ENCODE measurements at places on chromosomes 4 and X. TPM values are rescaled to one million over a fixed set of nuclear protein-coding genes. Genes with fewer than 3 reads are reported as not detected.

DNA sequence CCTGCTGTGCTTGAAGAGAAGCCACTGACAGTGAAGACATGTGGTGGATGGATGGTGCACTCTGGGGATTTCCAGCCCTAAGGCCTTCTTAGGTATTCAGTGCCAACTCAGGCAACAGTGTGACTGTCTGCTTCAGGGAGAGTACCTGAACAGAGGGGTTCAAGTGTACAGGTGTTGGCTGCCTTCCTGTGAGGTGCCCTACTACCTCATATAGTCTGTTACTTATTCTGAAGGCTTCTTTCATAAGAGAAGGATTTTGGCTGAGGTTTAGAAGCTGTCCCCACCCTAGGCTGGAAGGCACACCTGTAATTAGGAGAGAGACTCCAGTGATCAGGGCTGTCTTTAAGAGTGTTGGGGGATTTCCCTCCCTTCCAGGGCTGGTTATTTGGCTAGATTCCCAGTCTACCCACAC, 1.8 kb downstream of the FTHL17 start:
- DNase-seq: no peak

The SLC4A4 gene
- 0.33 TPM for total RNA-seq

- DNase-seq: peak; percentile 55
Measured at GRCh38 chr4:23614284-23614892, 275.5 kb downstream of the PPARGC1A start.

GRCh38 chr4:178240891-178241290, 798.7 kb upstream of the AGA start:
- DNase-seq: no peak

DNA sequence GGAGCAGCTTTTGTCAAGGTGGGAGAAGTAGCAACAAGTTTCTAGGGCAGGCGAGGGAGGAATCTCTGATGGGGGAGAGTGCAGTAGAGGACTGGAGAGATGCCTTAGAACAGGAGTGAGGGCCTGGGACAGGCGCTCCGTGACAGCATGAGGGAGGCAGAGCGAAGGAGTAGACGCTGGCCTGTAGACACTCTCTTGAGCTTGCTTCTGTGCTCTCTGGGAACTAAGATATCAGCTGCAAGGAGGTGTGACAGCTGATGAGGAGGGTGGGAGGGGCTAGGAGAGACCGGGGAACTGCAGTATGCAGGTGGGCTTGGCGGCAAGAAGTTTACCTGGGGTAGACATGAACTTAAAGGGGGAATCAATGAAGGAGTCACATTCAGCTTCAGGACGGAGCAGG, 35.7 kb downstream of the MECP2 start:
- no peak for DNase-seq

The IL13RA1 gene
- total RNA-seq: 29.3 TPM

The TLR3 gene
- total RNA-seq: 0.84 TPM

The NLGN4X gene
- total RNA-seq: not detected

The ASB12 gene
- not detected for total RNA-seq

DNA sequence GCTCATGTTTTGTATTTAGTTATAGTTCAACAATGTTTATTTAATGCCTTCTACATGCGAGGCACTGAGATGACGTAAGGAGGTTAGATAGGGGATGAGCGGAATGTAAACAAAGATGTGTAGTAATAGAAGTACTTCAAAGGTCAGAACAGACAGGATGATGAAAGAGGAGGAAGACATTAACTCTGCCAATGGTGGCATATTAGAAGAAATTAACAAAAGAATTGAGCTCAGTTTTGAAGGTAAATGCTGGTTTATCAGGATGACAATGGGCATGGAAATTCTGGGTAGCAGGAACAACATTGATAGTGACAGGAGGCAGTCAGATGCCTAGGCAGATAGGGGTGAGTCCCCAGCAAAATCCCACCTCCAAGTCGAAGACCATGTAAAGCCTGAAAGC, 62.3 kb upstream of the PGRMC2 start:
- DNase-seq: no peak

DNA sequence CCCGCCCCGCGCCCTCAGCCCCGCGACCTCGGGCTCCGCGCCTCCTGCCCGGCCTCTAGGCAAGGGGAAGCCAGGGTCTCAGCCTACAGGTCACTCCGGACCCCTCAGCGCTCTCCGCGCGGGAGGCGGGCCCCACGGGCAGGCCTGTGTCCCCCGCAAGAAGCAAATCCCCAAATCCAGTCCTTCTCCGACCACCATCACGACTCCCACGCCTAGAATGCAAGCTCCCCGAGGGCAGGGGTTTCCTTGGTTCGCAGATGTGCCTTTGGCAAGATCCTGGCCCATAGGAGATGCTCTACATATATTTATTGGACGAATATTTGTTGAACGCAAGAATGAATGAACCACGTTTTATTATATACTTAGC, 260 bp upstream of the CCDC149 start:
- DNase-seq: no peak

GRCh38 chrX:117957128-117957527, 159.5 kb downstream of the KLHL13 start:
- DNase-seq: peak; percentile 2

The PRDX4 gene
- total RNA-seq: 113 TPM

- no peak for DNase-seq
Measured at GRCh38 chrX:101080326-101081124, 1.8 kb downstream of the TMEM35A start.

- DNase-seq: peak; percentile 25
Measured at GRCh38 chr4:81786063-81786763, 314.5 kb upstream of the RASGEF1B start.

DNA sequence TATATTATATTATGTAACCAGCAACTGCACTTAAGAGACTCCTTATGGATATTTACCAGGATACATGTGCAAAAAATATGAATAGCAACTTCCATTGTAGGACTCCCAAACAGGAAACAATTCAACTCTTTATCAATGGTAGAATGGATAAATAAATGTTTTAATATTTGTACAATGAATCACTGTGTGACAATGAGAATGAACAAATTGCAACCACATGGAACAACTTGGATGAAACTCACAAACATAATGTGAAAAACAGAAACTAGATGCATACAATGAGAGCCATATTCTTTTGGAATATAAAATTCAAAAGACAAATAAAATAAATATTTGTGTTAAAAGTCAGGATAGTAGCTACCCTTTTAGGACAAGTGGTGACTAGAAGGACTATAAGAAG, 1015.7 kb downstream of the TECRL start:
- DNase-seq: no peak

GRCh38 chr4:180203349-180203748, 2039.9 kb upstream of the TENM3 start:
- no peak for DNase-seq

The CTAG2 gene
- 765 TPM for total RNA-seq

The ADAM29 gene
- total RNA-seq: not detected

The DCK gene
- 30.7 TPM for total RNA-seq

The NAA15 gene
- total RNA-seq: 71.0 TPM

GRCh38 chr4:8201321-8201781, 2.3 kb downstream of the SH3TC1 start:
- DNase-seq: no peak

GRCh38 chrX:25442499-25442898, 426.7 kb upstream of the ARX start:
- DNase-seq: no peak

DNA sequence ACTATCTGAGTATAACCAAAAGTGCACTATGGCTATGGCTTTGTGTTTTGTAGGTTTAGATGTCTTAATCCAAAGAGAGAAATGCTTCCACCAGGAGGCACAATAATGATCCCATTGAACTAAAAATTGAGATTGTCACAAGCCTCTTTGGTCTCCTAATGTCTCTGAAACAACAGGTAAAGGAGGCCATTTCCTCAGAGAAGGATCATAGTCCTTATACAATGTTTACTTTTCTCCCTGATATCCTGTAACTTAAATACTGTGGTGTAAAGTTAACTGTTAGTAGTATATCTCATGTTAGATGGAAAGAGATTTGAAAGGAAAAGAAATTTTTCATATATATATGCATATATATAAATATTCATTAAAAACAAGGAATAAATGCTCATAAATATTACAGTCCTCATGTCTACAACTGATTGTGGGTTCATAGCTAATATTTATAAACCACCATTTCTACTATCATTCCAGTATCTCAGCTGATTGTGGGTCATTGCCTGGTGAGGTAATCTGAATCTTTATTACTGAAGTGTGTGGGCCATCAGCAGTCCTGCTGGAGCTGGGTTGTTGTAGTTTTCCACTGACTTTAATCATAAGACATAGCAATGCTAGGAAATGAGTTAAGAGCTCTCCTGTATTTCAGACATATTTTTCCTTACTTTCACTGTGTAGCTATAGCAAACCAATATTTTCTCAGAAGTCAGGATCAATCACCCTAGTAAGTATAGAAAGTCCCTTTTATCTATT, 1230.4 kb downstream of the PCDH18 start:
- DNase-seq: no peak

GRCh38 chr4:76806346-76806745, 91.6 kb downstream of the SOWAHB start:
- DNase-seq: no peak

The PPBP gene
- not detected for total RNA-seq

- DNase-seq: no peak
Measured at GRCh38 chr4:128658214-128658631, 151.3 kb upstream of the JADE1 start.

- DNase-seq: peak; percentile 25
Measured at GRCh38 chr4:94390804-94391410, 48.3 kb upstream of the HPGDS start.

GRCh38 chr4:137510557-137511265, 21.6 kb downstream of the PCDH18 start:
- peak; percentile 82 for DNase-seq

- DNase-seq: peak; percentile 65
Measured at GRCh38 chr4:122764071-122764820, 31.7 kb downstream of the BBS12 start.

DNA sequence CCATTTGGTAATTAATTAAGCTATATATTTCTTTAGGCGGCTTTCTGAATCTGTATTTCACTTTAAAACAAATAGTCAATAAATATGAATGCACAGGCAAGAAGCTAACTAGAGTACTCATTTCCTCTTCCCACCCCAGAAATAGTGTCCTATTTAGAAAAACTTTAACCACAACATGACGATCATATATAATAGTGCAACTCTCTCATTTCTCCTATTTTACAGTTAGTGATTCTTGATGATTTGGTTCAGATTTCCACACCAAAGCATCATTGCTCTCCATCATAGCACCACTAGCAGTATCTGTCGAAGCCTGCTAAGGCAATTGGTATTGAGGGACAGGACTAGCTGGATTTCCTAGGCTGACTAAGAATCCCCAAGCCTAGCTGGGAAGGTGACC, 184.0 kb upstream of the GALNTL6 start:
- no peak for DNase-seq

The GLRA2 gene
- total RNA-seq: not detected

DNA sequence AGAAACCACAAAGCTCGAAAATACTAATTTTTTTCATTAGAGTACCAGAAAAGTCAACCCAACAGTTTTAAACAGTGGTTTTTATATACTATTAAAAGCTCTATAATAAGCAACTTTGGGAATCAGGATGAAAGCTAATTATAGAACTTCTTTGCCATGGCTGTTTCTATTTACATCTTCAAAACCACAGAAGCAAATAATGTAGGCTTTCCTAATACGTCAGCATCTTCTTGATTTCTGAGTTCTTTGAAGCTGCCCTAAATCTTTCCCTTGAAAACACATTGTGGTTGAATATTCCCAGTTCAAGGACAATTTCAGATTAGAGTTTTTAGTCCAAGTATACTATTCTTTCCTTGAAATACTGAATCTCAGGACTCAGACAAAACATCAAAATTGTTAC, 460.2 kb upstream of the FAT1 start:
- DNase-seq: no peak

The PNMA3 gene
- total RNA-seq: 0.07 TPM

DNA sequence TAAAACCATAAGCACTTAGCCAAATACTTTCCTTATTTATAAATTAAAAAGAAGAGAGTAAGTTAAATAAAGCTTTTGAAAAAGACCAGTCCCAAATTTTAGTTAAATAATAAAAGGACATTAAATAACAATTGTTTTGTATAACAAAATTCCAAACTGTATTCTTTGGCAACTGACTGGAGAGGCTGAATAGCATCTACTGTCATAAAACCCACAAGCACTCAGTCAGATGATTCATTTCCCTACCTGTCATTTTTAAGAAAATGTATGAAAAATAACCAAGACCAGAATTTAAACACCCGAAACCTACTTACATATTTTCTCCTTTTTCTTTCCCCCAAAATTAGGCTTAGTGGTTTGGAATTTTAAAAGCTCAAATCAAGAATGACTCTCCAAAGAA, 32.5 kb upstream of the SMIM10L2A start:
- DNase-seq: no peak

The TCEAL2 gene
- 0.17 TPM for total RNA-seq

DNA sequence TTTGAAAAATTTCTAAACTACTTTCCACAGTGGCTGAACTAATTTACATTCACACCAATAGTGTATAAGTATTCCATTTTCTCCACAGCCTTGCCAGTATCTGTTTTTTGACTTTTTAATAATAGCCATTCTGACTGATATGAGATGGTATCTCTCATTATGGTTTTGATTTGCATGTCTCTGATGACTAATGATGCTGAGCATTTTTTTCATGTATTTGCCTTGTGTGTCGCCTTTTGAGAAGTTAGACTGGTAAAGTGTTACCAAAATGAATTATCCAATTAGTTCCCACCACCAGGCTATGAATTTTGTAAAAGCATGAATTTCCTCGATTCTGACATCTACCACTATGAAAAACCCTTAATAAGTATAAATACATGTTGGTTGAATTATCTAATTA, 242.2 kb upstream of the GK2 start:
- DNase-seq: no peak

DNA sequence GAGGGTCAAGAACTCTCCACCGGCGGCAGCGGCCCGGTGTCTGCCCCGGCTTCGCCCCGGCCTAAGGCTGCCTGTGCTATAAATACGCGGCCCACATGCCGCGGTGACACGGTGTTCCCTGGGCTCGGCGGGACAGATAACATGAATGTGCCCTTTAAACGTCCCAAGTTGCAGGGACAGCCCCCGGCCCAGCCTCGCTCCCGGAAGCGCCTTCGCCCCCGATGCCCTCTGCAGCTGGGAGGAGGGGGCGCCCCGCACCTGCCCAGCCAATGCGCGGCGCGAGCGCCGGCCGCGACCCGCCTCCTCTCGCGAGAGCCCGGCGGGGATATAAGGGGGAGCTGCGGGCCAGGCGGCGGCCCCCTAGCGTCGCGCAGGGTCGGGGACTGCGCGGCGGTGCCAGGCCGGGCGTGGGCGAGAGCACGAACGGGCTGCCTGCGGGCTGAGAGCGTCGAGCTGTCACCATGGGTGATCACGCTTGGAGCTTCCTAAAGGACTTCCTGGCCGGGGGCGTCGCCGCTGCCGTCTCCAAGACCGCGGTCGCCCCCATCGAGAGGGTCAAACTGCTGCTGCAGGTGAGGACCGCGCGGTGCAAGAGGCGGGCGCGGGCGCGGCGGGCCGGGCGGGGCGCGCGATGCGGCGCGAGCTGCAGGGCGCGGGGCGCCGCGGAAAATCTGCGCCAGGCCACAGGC, at the start of gene SLC25A4:
Gene SLC25A4, plus strand, starts transcription at position 355 of the 689 bp plus-strand sequence. Its CDS starts 107 bp downstream, at position 462.
- DNase-seq: peak; percentile 76
